Fibroblast of skin of right quadriceps (primary cell): ENCODE measurements at places on chromosomes 7 and 10.

DNA sequence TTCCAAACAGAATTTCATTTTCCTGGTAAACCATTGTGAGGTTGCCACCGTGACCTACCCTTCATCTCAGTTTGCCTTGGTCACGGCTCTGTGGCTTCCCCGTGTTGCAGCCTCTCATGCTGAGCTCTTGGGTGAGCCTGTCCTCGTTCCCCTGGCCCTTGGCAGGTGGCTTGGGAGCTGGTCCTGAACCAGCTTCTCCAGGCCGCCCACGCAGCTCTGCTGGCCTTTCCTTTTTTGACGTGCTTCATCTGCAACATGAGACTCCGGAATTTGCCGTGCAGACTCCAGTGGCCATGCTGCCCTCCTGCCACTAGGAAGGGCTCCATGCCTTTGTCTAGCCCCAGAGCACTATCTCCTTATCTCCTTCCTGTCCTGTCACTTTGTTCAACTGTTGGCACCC lies 93.0 kb upstream of the NPS start:
- no peak for DNase-seq

DNA sequence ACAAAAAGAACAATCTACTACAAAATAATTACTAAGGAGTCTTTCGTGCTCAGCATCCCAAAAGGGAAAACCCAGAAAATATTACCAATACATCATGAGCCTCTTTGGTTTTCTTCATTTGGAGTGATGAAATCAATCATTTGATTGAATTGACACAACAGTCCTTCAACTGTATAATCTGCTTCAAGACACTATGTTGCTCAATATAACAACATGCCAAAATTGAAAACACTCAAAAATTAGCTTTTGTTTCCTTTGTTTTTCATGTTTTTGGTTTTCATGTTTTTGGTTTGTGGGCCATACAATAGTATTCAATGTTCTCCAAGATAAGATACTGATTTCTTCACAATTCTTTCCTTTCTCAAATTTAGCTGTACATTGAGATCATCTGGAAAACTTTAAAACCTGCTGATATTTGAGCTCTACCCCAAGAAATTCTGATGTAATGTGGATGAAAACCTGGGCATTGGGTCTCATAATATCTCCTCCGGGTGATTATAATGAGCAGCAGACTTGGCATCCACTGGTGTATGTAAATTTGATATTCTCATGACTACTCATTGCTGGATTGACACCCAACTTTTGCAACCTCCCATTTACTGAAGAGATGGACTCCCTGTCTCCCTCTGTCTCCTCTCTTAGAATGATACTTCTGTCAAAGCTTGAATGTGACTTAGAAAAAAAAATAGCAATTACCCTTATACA lies 4.6 kb downstream of the SOSTDC1 start:
- DNase-seq: peak; percentile 25

GRCh38 chr7:20407585-20408466 lies 77.1 kb downstream of the ITGB8 start:
- DNase-seq: peak; percentile 20

DNA sequence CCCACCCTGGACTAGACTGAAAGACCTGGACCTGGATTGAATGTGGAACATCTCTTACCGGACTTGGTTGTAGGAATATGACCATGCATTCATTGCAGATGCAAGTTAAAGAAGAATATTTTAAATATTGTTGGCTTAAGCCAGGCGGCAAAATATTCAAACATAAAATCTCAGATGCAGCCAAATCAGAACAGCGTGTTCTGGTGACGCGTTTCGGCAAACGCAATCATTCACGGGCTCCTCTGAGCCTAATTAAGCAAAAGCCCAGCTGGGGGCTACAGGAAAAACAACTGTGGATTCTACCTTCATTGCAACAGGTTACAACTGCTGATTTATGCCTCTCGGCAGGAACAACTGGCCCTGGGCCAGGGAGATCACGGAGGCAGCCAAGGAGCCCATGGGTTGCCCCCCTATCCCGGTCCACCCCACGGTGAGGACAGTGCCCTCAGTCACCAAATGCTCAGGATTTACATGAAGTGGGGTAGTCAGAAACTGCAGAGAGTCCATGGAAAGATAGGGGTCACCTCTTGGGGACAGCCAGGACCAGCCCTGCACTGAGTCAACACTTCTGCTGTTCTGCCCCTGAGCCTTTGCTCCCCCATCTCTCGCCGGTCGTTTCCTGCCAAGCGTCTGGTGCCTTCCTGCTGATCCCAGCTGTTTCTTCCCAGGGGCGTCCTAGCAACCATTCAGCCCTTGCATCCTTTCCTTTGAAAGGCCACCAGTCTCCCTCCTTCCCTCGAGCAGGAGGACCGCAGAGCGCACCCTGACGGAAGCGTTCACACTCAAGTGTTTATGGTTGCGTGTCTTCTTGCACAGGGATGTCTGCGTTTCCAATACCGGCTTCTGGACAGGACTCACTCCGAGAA lies 64.4 kb upstream of the SFMBT2 start:
- DNase-seq: no peak

- no peak for DNase-seq
These were observed 251.4 kb downstream of the SDK1 start for GRCh38 chr7:3552499-3552898.

GRCh38 chr10:96131621-96132020 lies 1.5 kb downstream of the ZNF518A start:
- DNase-seq: no peak

- no peak for DNase-seq
These were observed 182.1 kb upstream of the NAMPT start for GRCh38 chr7:106466867-106467266.

- no peak for DNase-seq
These were observed 50.6 kb downstream of the ABLIM1 start for GRCh38 chr10:114607358-114607998.

GRCh38 chr7:37411444-37412034 lies 37.1 kb downstream of the ELMO1 start:
- DNase-seq: no peak
